ENCODE measurements at places on chromosomes 4 and X.

DNA sequence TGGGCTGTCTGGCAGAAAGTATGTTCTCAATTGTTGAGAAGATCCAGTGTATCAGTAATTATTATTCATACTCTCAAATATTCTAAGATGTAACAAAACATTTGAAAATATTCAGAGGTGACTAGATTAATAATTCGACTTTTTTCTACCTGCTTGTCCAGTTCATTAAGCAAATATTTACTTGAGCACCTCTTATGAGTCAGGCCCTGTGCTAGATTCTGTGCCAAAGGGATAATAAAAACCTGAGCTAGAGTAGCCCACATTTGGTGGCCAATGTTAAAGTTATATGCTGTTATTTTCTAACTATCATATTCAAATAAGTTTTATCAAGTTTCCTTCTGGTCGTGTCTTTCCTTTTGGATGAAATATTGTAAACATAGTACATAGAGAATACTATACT lies 58.5 kb downstream of the ARHGAP10 start:
- no peak for DNase-seq

GRCh38 chrX:19555236-19555635 lies 39.9 kb upstream of the MAP3K15 start:
- no peak for DNase-seq

- no peak for DNase-seq
These were observed 241.9 kb upstream of the SFRP2 start for GRCh38 chr4:154030746-154031145.

GRCh38 chr4:7657545-7658297 lies 223.0 kb upstream of the PSAPL1 start:
- no peak for DNase-seq

- DNase-seq = no peak
These were observed 64.9 kb downstream of the DOCK11 start for GRCh38 chrX:118560489-118560888.

DNA sequence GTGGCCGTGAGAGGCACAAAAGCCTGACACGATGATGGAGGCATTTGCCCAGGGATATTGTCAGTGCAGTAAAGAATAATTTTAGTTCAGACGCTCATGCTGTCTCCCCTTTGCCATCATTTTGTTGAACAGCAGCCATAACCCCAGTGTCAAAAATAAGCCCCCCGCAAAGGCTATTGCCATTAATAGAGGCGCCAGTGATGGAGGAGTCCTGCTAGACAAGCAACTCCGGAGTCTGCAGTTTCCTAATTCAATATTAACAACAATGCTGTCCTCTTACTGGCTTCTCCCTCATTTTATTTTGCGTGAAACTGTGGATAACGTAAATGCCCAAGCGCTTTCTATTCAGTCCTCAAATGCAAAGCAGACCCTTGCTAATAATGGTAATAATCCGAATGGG lies 603 bp upstream of the SMS start:
- no peak for DNase-seq

- no peak for DNase-seq
These were observed 207.2 kb upstream of the NPY2R start for GRCh38 chr4:155001251-155001650.
